Activated CD4-positive, alpha-beta T cell treated with anti-CD3 and anti-CD28 coated beads for 24 hours (primary cell): ENCODE measurements at places on chromosomes 13 and 19.

- no peak for DNase-seq
Observed at GRCh38 chr13:45011198-45011597, 21.9 kb downstream of the GPALPP1 start.

DNA sequence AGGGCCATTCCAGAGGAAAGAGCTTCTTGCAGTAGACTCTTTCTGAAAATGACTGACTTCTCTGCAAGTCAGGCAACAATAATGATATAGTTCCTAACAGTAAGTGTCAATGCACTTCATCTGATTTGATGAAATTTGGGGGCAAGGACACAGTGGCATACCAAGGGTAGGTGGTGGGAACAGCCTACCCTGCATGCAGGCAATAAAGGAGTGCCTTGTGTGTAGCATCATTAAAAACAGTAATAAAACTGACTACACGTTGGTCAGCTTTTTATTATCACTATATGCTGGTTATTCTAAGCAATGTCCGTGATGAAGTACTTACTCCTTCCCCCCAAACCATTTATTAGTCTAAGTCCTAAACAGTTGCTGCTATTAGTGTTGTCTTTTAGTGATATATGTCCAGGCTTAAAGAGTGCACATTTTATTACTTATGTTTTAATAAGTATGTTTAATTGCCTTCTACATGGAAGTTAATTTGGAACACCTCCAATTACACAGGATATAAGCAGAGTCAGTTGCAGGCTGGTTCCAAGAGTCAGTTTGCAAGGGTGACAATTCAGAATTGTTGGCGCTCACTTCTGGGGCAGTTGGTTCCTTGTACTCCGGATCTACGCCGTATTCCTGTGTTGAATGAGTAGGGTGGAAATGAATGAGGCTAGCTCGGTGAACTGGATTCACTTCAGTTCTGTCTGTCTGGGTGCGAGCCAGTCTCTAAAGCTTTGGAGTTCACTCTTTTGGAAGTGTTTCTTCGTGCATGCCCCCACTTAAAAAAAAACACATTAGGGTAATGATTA is 84.0 kb downstream of the RGCC start:
- no peak for DNase-seq

- no peak for DNase-seq
Observed at GRCh38 chr19:14408491-14409145, 10.5 kb downstream of the DDX39A start.

DNA sequence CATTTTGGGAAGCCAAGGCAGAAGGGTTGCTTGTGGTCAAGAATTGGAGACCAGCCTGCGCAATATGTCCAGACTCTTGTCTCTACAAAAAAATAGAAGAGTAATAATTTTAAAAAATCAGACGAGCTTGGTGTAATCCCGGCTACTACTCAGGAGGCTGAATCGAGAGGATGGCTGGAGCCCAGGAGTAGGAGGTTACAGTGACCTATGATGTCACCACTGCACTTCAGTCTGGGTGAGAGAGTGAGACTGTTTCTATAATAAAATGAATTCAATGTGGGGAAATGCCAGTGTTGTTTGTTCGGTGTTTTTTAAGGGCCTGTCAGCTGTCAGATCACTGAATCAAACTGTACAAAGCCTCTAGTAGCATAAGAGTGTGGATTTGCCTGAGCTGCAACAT is 1.2 kb upstream of the FBXL3 start:
- DNase-seq: no peak

DNA sequence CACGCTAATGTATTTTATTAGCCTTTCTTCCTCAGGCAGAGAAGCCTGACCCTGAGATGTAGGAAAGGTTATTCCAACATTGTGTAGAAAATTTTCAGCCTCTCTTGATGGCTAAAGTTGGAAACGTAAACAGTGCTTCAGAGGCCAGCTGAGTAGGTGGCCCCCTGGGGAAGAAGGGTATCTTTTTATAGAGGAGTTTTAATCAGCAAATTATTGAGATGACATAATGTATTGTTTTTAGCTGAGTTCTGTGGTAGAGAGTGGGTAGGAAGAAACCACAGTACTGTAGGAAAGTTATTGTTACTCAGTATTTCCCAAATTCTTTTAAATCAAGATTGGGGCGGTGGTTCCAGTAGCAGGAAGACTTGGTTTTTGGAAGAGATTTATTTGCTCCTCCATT is 268.8 kb downstream of the DLEU7 start:
- DNase-seq: no peak

DNA sequence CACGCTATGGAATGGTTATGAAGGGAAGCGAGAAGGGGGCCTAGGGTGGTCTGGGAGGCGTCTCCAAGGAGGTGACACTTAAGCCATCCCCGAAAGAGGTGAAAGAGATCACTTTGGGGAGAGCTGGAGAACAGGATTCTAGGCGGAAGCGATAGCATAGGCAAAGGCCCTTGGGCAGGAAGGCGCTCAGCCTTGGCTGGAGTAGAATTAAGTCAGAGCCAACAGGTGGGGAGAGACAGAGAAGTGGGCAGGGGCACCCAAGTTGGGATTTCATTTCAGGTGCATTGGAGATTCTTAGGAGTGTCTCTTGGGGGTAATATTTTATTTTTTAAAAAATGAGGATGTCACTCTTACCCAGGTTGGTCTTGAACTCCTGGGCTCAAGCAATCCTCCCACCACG is 9.6 kb downstream of the SNRPD2 start:
- DNase-seq: no peak

- DNase-seq: no peak
Observed at GRCh38 chr19:52664461-52664860, 26.3 kb upstream of the ZNF83 start.

GRCh38 chr19:35643255-35644205 is 2.0 kb downstream of the ETV2 start:
- peak; percentile 72 for DNase-seq

- peak; percentile 16 for DNase-seq
Observed at GRCh38 chr19:54387991-54388801, 23.5 kb upstream of the LAIR1 start.
